ENCODE measurements at places on chromosomes 7 and 10.

GRCh38 chr7:142711746-142712616, 37.3 kb upstream of the PRSS1 start:
- DNase-seq = no peak

GRCh38 chr7:150955519-150956394, 22.4 kb downstream of the KCNH2 start:
- DNase-seq = peak; percentile 86

DNA sequence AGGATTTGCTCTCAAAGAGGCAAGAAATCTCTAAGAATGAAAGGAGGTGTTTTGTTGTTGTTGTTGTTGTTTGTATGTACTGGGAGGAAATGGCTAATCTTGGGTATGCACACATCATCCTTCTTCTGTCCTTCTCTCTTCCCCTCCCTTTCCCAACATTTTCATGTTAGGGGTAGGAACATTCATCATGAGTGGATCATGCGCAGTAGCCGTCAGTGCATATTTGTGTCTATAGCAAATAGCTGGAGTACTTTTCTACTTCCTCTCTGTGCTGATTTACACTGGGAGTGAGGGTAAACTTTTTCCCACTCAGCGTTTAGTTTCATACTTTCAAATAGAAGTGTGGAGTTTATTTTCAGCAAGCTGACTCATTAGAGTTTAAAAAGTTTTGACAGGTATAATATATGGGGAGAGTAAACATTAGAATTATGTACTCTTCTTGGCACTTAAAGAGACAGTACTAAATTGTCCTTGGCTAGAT, 80.5 kb upstream of the PRKG1 start:
- DNase-seq = no peak

DNA sequence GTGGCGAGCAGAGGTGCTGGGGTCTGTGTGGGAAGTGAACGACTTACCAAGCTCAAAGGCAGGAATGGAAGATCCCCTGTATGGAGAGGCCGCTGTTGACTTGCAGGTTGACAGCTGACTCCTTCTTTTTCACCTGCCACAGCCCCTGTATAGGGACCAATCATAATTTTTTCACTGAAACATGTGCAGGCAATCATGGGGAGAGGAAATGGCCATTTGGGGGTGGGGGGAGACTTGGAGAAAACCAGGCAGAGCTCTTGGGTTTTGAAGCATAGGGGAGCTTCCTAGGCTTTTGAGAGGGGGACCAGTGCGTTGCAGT, 101.4 kb downstream of the WDR37 start:
- no peak for DNase-seq

GRCh38 chr10:124636271-124636995, 107.7 kb downstream of the FAM53B start:
- DNase-seq = no peak

DNA sequence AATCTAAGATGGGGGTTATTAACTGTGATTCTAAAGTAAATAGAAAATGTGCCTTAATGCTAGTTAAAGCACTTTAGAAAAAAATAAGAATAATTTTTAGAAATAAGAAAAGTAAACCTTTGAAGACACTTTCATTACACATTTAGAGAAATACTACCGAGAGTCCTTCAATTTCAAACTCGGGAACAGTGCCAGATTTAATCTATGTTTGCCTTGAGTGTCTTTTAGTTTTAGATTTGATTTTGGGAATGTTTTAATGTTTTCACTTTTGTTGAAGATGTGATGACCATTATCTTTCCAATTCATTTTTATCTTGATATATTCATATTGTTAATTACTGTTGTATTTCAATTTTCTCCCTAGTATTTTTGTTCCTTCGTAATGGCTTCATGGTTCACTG, 592.7 kb upstream of the MGMT start:
- DNase-seq = no peak
